A549 treated with ZK216348 at 1 μM for 4 hours (cell line): ENCODE measurements at places on chromosomes 12 and 14. TPM values are rescaled to one million over a fixed set of nuclear protein-coding genes. Genes with fewer than 3 reads are reported as not detected.

Gene PPP1R3E
- total RNA-seq = 3.0 to 5.3 TPM (median 3.6 TPM) in 5 replicates

Gene RBM25
- total RNA-seq = 49.7 to 76.6 TPM (median 62.1 TPM) in 5 replicates

Gene ACADS
- 5.8 to 12.0 TPM (median 9.9 TPM) in 5 replicates for total RNA-seq

Gene ST8SIA1
- 0.11 TPM in 1 of 5 replicates, not detected in the others for total RNA-seq

Gene NELL2
- not detected in 5 replicates for total RNA-seq

Gene HPD
- total RNA-seq = 1.0 to 2.0 TPM (median 1.5 TPM) in 5 replicates

Gene PRIMA1
- total RNA-seq = 0.13 to 0.43 TPM (median 0.39 TPM) in 5 replicates

Gene CLEC14A
- not detected in 5 replicates for total RNA-seq

Gene AKAP5
- 0.27 to 0.68 TPM (median 0.41 TPM) in 5 replicates for total RNA-seq

Gene FAM186B
- total RNA-seq = 0.11 to 0.23 TPM (median 0.14 TPM) in 3 of 5 replicates, not detected in the others

Gene GYS2
- 0.05 to 0.15 TPM (median 0.09 TPM) in 3 of 5 replicates, not detected in the others for total RNA-seq

Gene EEA1
- 2.6 to 9.1 TPM (median 6.7 TPM) in 5 replicates for total RNA-seq

Gene INHBC
- 0.07 TPM in 1 of 5 replicates, not detected in the others for total RNA-seq

Gene GPRC5D
- not detected in 5 replicates for total RNA-seq

Gene ZC2HC1C
- total RNA-seq = 3.9 to 5.3 TPM (median 4.1 TPM) in 5 replicates

Gene PDE3A
- total RNA-seq = 1.8 to 4.4 TPM (median 3.5 TPM) in 5 replicates

Gene C12orf54
- not detected in 5 replicates for total RNA-seq

Gene VASH1
- total RNA-seq = 3.4 to 5.1 TPM (median 3.7 TPM) in 5 replicates
